ENCODE measurements at places on chromosomes 1 and 21. TPM values are rescaled to one million over a fixed set of nuclear protein-coding genes. Genes with fewer than 3 reads are reported as not detected.

DNA sequence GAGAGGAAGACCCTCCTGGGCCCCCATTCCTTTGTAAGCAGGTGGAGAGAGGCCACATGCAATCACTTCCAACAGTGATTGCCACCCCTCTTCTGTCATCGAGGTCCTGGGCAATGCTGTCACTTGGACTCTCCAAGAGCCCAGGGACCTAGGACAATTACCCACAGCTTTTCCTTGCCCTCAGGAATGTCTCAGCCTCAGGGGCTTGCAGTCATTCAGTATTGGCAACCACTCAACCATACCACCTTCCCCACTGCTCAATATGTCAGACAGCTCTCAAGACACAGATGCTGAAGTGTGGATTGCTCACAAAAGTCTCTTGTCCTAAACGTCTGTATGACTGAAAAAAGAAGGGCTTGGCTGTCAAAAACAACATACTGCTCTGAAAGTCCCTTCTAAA lies 87.8 kb downstream of the PTPN14 start:
- H3K27me3 ChIP-seq = no peaks in the 10 kb centered on the region
- peaks cover 6% of the 10 kb centered on the region for H3K4me1 ChIP-seq
- H3K27ac ChIP-seq = no peak overlapping the region
- no peak overlapping the region for H3K4me3 ChIP-seq
- H3K36me3 ChIP-seq = peaks cover 9% of the 10 kb centered on the region

PSEN2 gene
- total RNA-seq = 8.9 TPM

F3 gene
- 55.7 TPM for total RNA-seq

OLFML3 gene
- total RNA-seq = 26.7 TPM

GRCh38 chr1:21149430-21149854 lies 27.3 kb downstream of the EIF4G3 start:
- H3K4me3 ChIP-seq = peak overlapping the region; percentile 25
- no peaks in the 10 kb centered on the region for H3K27me3 ChIP-seq
- peaks cover 4% of the 10 kb centered on the region for H3K36me3 ChIP-seq
- peak; percentile 62 for DNase-seq
- peak overlapping the region; percentile 90 for H3K27ac ChIP-seq

DNA sequence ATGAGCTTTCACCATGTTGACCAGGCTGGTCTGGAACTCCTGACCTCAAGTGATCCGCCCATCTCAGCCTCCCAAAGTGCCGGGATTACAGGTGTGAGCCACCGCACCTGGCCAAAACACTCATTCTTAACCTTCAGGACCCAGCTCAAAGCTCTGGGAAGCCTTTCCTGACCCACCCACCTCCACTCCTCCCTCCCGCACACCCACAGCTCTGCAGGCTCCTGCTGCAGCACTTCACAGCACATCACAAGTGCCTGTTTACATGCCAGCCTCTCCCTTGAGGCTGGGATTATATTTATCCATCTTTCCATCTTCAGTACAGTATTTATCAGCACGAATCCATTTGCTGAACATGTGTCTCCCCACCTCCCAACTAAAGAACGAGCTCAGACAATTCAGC lies 14.9 kb downstream of the SLC9A1 start:
- no peaks in the 10 kb centered on the region for H3K27me3 ChIP-seq
- H3K27ac ChIP-seq = no peak overlapping the region
- H3K4me1 ChIP-seq = peaks cover 14% of the 10 kb centered on the region

RPL11 gene
- total RNA-seq = 804 TPM

Data from astrocyte (in vitro differentiated cells and primary cell).